Retina (tissue), 1 donor: ENCODE measurements at places on chromosomes 4 and X.

GRCh38 chrX:85882601-85883000 is 164.8 kb downstream of the CHM start:
- DNase-seq = no peak

DNA sequence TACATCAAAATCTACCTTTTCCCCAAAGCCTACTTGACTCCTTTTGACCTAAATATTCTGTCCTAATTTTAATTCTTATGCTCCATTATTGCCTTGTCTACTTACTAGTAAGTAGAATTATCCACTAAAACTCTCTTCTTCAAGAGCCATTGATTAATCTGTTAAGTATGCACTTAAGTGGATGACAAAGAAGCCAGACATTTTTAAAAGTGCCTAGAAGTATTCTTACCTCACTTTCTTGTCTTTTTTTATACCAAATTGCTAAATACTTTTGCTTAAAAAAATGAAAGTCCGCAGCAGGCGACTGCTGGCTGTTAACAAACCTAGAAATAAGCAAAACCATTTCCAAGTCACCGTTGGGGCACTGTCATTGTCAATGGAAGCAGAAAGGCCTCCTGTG is 20.1 kb upstream of the FRMPD4 start:
- no peak for DNase-seq

GRCh38 chrX:64188901-64189300 is 16.6 kb downstream of the AMER1 start:
- DNase-seq = no peak

- DNase-seq = no peak
Measured at GRCh38 chr4:155799116-155799793, 40.4 kb downstream of the GUCY1B1 start.

DNA sequence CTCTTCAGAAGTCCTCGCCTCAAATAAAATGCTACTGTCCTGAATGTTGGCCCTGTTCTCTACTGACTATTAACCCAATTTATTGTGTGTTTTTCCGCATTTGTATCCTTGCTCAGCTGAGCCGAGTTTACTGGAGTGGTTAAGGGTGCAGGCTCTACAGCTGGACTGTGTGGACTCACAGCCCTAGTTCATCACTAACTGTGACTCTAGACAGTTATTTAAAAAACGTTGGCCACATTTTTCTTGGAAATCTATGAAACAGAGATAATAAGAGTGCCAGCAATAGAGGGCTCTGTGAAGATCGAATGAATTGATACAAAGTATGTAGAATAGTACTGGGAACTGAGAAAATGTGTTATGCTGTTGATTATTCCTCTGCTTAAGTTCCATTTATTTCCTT is 2.9 kb upstream of the GUF1 start:
- no peak for DNase-seq

DNA sequence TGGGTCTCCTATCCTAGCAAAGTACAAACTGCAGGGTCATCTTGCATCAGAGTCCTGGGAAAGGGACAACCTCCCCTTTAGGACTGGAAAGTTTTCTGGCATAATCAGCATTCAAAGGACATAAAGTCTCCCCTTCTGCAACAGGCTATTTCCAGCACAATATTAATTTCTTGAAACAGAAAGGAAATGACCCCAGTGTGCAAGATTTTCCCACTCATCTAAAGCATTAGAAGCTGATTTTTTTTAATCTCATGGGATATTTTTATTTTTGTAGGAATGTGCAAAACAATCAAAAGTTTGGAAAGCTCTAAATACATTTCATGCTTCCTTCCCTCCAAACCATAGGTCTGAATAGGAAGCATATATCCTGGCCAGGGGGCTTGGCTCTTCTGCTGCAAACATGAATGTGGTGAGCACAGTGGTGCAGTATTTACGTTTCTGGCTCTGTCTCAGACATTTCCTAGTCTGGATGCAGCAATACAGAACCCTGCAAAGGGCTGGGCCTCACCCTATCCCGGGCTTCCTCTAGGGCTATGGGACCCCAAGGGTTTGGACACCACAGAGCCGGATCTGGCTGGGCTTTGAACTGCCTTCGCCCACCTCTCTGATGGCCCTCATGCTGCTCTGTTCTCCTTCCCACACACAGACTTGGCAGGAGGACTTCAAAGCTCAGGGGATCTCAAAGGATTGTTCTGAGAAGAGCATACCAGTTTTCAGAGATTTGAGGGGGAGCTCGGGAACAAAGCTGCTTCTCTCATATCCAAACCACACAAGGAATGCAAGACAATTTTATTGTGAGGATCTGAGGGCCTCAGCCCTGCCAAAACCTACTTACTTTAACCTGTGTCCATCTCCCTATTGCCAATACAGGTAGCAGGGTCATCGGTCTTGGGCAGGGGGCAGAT is 64.9 kb downstream of the POLR2B start:
- no peak for DNase-seq

DNA sequence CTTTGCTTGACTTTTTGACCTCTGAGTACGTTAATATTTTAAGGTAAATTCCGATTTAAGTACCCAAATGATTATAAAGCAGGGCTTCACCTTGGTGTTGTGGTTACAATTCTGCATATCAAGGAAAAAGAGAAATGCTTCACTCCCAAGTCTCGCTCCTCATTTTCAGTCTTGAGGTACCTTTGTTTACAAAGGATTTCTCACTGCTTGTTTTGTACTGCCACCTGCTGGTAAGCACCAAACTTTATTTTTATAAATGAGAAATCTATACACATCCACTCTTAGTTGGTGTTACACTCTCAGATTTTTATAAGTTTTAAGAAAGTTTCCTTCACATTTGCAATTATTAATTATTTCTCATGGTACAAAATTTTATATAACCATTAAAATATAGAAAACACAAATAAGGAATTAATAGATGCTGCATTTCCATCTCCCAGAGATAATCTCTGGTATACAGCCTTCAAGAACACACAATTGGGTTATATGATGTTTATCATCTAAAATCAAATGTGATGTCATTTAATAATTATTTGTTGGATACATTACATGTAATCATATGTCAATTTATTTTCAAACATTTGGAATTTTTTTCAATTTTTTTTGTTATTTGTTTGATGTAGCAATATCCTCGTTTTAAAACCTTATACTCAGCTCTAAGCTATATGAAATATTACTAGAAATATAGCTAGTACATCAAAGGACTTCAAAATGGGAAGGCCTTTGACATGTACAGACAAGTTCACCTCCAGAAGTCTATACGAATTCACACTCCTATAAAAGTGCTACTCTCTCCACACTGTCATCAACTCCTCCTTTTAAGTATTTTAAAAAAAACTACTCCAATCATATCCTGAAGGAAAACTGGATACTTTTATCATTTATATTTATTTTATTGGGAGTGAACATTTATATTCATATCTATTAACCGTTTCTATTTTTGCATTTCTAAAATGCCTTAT is 179.9 kb downstream of the KCNIP4 start:
- peak; percentile 66 for DNase-seq

- no peak for DNase-seq
Measured at GRCh38 chrX:14673236-14673635, 143.9 kb downstream of the GLRA2 start.

DNA sequence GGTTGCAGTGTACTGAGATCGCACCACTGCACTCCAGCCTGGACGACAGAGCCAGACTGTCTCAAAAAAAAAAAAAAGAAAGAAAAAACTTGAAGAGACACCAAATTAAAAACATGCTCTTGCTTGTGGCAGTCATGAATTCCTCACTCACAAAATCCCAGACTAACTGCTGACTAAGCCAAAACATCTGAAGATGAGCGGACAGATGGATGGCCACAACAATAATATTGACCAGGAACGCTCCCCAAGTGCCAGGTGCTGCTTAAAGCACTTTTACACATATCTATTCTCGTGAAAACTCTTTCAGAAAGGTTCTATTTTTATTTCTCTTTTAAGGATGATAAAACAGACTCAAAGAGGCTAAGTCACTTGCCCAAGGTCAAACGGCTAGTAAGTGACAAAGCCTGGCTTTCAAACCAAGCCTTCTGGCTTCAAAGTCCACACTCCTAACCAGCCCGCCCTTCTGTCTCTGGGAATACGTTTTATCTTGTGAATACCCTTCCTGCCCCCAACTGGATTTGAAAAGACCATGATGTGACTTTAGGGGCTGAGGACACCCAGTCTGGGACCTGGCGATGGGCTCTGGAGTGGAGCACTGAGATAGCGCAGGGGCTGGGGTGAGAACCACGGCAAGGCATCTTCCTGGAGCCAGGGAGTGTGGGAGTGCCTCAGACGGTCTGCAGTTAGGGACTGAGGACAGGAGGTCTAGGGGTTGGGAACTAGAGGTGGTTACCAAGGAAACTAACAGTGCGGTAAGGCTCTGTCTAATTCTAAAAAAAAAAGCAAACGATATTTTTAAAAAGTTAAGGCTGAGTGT is 9.5 kb upstream of the CXCR3 start:
- DNase-seq = no peak

- DNase-seq = peak; percentile 13
Measured at GRCh38 chr4:5277079-5277478, 225.8 kb downstream of the STK32B start.

DNA sequence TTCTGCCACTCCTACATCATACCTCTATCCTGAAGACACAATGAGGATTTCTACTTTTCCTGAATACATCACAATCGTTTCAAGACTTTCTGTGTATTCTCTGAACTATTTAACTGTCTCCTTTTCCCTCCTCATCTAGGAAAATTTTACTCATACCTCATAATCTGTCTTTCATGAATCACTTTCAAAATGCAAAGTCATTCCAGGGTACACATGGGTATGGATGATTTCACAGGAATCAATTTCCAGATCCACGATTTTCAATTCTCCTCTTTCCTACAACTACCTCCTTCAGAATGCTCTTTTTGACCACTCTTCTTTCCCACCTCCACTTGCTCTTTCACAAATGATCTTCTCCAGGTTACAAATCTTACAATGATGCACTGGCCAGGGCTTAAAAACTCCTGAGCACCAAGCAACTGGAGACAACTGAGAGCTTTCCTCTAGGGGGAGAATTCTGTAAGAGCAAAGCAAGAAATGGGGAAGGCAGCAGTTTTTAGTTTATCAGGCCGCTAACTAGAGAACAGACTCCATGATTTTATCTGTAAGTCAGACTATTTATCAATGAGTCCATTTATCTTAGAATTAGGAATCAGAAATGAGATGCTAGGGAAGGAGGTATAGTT is 116.4 kb downstream of the PPP3CA start:
- no peak for DNase-seq

GRCh38 chr4:17614416-17615299 is at the start of gene MED28:
Gene MED28, plus strand, starts transcription at chr4:17614641. Its CDS starts 14 bp downstream, at chr4:17614655.
- peak; percentile 95 for DNase-seq

- no peak for DNase-seq
Measured at GRCh38 chr4:181388061-181388460, 855.1 kb upstream of the TENM3 start.

GRCh38 chrX:115693476-115693875 is 132.5 kb downstream of the PLS3 start:
- DNase-seq = no peak

GRCh38 chrX:136574548-136574947 is 42.5 kb downstream of the VGLL1 start:
- no peak for DNase-seq

DNA sequence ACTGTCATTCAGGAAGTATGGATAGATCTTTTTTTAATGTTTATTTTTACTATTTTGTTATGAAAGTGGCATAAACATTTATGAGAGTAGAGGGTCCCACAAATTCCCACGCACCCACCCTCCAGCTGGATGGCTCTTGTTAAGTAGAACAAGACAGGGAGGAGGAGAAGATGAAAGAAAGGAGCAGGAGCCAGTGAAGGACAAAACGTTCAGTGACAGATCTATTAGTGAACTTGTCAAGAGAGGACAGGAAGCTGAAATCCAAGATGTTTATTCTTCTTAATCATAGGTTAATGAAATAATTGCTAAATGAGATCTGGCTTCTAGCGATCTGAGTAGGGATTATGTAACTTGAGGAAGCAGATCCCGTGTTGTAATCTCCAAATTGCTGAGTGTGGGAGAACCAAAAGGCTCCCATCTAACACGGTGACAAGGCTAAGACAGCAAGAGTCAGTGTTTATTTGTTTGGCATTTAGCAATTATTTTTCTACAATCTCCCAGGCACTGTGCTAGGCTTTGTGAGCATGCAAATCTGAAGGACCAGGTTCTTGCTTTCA is 162.5 kb downstream of the SHROOM3 start:
- DNase-seq = no peak

GRCh38 chrX:103932133-103932532 is 30.3 kb upstream of the TMSB15B start:
- no peak for DNase-seq

DNA sequence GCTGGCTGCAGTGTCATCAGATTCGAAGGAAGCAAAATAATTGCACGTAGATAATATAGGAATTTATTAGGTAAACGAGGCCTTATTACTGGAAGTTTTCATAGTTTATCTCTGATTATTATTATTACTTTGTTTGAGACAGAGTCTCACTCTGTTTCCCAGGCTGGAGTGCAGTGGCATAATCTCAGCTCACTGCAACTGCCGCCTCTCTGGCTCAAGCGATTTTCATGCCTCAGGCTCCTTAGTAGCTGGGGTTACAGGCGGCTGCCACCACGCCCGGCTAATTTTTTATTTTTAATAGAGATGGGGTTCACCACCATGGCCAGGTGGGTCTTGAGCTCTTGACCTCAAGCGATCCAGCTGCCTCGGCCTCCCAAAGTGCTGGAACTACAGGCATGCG is 12.5 kb downstream of the CLCN3 start:
- DNase-seq = no peak

DNA sequence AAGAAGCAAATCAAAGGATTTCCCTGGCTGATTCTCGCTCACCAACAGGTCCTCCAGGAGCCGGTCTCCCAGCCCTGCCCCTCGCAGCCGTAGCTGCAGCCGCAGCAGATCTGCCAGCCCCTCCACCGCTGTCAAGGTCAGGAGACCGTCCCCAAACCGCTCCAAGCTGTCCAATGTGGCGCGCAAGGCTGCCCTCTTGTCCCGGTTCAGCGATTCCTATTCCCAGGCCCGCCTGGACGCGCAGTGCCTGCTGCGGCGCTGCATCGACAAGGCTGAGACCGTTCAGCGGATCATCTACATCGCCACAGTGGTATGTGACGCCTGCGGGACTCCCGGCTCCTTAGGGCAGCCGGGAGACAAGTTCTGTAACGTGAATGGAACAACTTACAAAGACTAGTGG is 25.6 kb downstream of the SPATA18 start:
- DNase-seq = peak; percentile 81

- DNase-seq = no peak
Measured at GRCh38 chr4:20678400-20678799, 21.9 kb upstream of the PACRGL start.

GRCh38 chr4:176584031-176584606 is 208.6 kb downstream of the VEGFC start:
- DNase-seq = no peak
